ENCODE measurements at places on chromosomes 11 and 22.

DNA sequence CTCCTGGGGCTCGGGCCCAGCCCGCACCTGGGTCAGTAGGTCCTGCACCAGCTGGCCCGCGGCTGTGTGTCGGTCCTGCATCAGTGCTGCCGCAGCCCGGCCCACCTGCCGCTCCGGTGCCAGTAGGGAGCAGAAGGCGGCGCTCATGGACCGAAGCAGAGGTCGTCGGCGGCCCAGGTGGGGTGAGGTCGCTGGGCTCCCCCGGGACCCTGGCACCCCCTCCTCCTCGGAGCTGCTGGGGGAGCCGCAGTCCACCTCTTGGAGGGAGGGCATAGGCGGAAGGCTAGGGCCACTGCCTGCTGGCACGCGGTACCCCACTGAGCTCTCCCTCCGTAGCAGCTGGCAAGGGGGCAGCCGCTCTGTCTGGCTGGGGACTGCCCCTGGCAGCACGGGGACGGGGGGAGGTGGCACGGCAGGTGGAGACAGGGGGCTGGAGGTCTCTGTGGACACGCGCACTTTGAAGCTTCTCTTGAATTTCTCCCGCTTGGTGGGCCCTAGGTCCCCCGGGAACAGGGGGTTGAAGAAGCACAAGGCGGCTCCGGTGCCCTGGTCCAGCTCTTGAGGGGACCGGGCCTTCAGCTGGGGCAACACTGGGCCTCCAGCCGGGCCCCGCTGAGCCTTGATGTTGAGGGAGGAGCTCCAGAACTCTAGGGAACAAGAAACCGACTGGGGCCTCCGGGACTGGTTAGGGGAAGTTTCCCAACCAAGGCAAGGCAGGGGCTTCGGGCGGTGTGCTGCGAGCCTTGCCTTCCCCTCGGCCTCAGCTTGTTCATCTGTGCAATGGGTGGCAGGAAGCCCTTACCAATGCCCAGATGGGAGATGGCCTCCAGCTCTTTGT lies 1.4 kb downstream of the RIN1 start:
- DNase-seq = no peak

- no peak for DNase-seq
Measured at GRCh38 chr11:107282195-107282594, 175.4 kb downstream of the CWF19L2 start.

DNA sequence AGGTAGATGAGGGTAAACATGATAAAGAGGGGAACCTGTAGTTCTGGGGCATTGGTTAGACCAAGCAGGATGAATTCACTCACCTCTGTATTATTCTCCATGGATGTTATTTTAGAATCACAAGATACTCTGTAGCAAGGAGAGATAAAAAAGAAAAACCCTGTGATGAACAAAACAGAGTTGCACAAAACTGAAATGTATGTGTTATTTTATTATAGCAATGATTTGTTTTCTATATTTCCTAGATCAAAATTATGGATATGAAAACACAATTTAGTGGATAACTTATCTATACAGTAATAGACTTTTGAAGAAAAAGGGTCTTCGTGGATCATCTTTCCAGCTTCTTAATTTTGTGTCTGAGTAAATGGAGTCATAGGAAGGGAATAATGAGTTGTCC lies at the start of gene OR5B17:
TSS of gene OR5B17 (minus strand) at position 101 of the 400 bp plus-strand sequence. CDS start at position 101, 0 bp downstream.
- no peak for DNase-seq

GRCh38 chr22:39926753-39927152 lies 25.9 kb downstream of the GRAP2 start:
- no peak for DNase-seq

DNA sequence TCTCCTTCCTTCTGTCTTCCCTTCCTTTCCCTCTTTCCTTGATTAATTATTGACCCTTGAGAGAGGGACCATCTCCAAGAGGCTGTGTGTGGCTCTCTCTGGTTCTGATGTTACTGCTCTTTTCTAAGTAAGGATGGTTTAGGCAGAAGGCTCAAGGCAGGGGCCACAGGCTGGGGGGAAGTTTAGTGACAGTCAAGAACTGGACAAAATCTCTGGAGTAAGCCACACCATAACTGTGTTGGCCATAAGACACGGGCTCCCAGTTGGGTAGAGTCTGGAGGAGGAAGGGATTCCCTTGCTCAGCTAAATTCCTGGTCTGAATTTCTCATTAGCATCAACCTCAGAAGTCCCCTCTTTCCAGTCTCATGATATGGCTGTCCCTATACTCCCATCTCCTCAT lies 74.7 kb downstream of the BUD13 start:
- no peak for DNase-seq

DNA sequence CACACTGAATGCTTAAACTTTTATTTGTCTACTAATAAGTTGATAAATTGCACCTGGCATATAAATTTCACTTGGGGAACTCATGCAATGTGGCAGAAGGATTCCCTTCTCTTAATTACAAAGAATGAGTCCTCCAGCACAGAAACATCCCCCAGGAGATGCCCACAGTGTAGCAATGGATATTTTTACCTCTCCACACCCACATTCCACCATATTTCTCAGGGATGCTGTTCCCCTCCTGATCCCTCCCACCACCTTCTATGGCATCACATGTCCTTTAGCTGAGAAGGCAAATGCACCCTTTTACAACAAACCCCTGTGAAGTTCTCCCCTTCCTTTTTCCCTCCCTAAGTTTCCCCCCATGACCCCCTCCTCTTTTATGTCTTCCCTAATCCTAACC lies 56.1 kb upstream of the UBASH3B start:
- no peak for DNase-seq

- DNase-seq = no peak
Measured at GRCh38 chr11:28569106-28569505, 460.9 kb downstream of the METTL15 start.

GRCh38 chr22:33272871-33273270 lies 214.7 kb upstream of the SYN3 start:
- DNase-seq = no peak

Data from tibial artery (tissue), 4 donors.